Ovary (tissue), 10 donors: ENCODE measurements at places on chromosomes 6 and 20.

DNA sequence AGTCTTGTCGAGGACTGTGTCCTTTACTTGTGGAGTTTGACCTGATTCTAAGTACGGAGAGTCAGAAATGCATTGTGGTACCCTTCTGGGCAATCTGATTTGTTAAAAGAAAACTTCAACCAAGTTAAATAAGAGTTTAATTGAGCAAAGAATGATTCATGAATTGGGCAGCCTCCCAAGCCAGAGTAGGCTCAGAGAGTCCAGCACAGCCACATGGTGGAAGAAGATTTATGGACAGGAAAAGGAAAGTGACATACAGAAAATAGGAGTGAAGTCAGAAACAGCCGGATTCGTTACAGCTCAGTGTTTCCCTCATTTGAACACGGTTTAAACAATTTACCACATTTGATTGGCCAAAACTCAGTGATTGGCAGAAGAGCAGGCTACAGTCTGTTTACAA, 329.2 kb downstream of the DHX35 start:
- no peaks in the 10 kb centered on the region for H3K36me3 ChIP-seq
- H3K27me3 ChIP-seq: no peaks in the 10 kb centered on the region
- H3K27ac ChIP-seq: no peak overlapping the region
- no peak for DNase-seq
- H3K4me1 ChIP-seq: no peaks in the 10 kb centered on the region

- peaks cover 5% of the 10 kb centered on the region for H3K4me1 ChIP-seq
- H3K27me3 ChIP-seq: no peaks in the 10 kb centered on the region
- DNase-seq: peak; percentile 75
Observed at GRCh38 chr20:17570347-17571152, 675 bp downstream of the DSTN start.

- no peak overlapping the region for H3K27ac ChIP-seq
- no peaks in the 10 kb centered on the region for H3K27me3 ChIP-seq
- H3K36me3 ChIP-seq: no peaks in the 10 kb centered on the region
Observed at GRCh38 chr6:36345681-36346466, 9.2 kb upstream of the BNIP5 start.

DNA sequence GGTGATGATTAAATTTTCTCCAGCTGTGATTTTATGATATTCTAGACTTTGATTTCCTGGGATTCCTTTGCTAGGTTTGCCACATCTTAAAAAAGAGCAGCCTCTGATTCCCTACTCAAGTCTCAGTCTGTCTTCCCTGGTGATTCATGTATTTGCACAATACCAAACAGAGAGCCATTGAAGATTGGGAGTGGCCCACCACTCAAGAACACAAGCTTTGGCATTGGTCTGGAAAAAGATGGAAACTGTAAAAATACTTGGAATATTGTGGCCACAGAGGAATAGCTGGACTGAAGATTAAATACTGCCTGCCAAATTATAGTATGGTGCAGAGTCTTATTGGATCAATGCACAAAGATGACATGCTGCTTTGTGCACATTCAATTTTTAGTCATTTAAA, 32.9 kb downstream of the PTCHD4 start:
- H3K36me3 ChIP-seq: no peaks in the 10 kb centered on the region
- H3K27ac ChIP-seq: no peak overlapping the region
- no peaks in the 10 kb centered on the region for H3K4me1 ChIP-seq
- H3K27me3 ChIP-seq: no peaks in the 10 kb centered on the region

DNA sequence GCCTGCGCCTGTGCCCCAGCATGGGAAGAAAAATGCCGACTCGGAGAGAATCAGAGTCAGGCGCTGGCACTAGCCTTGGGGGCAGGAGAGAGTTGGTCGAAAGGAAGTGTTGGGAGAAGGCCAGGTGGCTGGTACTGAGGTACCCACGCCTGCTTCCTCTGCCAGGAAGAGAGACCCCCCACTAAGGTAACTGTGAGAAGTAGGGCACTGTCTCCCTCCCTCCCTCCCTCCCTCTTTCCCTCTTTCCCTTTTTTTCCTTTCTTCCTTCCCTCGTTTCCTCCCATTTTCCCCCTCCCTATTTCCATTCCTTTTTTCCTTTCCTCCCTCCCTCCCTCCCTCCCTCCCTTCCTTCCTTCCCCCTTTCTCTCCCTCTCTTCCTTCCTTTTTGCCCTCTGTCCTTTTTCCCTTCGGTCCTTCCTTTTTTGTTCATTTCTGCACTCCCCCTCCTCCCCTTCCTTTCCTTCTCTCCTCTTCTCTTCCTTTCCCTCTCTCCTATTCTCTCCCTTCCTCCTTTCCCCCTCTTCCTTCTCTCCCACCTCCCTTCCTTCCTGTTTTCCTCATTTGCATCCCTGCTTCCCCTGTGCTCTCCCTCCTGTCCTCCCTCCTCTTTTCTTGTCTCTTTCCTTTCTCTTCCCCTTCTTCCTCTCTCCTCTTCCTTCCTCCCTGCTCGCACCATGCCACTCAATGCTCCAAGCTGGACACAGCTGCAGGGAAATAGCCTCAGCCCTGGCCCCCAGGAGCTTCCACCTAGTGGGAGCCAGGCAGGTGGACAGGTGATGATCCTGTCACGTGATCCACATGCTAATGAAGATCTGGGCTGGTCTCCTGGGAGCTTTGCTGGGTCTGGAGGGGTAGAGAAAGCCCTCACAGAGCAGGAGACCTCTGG, 148.0 kb downstream of the DHX35 start:
- no peak overlapping the region for H3K27ac ChIP-seq
- no peak for DNase-seq
- no peaks in the 10 kb centered on the region for H3K4me1 ChIP-seq
- no peaks in the 10 kb centered on the region for H3K36me3 ChIP-seq
- H3K4me3 ChIP-seq: no peak overlapping the region

DNA sequence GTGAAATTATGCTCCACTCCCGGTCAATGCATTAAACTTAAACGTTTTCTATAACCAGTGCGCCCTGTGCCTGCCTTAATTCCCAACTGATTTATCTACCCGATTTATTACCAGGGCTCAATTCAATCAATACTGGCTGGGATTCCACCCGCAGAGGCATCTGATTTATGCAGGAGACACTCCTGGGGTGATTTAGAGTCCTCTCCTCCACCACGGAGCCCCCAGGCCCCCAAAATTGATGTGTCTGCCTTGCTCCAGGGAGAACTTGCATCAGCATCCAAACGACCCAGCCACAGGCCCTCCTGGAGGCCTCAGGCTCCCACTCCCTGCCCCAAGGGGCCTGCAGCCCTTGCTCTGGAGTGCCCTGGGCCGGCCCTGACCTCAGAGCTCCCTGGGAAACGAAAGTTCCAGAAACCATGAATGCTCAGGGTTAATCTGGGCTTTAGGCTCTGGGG, 29.5 kb downstream of the ANKRD60 start:
- H3K4me1 ChIP-seq: no peaks in the 10 kb centered on the region
- H3K27ac ChIP-seq: no peak overlapping the region
- H3K4me3 ChIP-seq: no peak overlapping the region

DNA sequence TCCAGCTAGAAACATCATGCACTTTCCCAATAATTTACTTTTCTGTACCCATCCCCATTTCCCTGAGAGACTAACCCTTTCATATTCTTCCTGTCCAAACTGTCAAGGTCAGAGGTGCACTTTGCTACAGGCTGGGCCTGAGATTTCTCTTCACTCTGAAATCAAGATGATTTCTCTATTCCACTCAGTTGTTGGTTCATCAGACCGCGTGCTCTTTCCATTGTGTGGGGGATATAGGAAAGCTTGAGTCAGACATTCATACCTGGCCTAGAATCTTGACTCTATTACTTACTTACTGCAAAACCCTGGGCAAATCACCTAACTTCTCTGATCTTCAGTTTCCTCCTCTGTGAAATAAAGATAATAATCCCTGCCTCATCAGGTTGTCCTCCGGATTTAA, 4.7 kb upstream of the ZDHHC14 start:
- no peak for DNase-seq
- H3K4me1 ChIP-seq: no peaks in the 10 kb centered on the region
- no peak overlapping the region for H3K4me3 ChIP-seq
- no peaks in the 10 kb centered on the region for H3K27me3 ChIP-seq
- H3K27ac ChIP-seq: no peak overlapping the region

DNA sequence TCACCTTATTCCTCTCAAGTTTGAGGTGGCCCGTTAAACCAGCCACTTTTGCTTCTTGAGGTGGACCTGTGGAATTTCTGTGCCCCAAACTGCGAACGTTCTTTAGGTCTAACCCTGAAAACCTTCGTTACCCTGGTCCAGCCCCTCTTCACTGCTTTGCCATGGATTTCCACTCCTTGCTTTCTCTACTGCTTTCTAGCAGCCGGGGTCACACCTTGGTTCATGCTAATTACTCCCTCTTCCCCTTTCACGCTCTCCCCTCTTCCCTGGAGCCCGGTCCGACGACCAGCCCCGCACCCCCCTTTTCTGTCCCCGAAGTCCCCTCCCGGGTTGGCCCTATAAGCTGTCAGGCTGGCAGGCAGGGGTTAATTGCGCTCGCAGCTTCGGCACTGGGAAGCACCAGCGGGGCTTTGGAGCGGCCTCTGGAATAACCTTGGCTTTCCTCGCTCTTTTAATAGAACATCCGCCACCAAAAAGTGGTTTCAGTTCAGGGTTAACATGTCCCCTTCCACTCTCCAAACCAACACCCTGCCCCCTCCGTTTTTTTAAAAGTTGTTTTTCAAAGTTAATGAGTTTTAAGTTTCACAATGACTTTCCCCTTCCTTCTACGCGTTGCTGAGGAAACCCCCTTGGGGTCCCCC, 1.4 kb upstream of the HIVEP1 start:
- H3K4me3 ChIP-seq: peak overlapping the region; percentile 71
- no peaks in the 10 kb centered on the region for H3K27me3 ChIP-seq
- H3K36me3 ChIP-seq: no peaks in the 10 kb centered on the region
- H3K4me1 ChIP-seq: peaks cover 2% of the 10 kb centered on the region

GRCh38 chr20:63957004-63957689, 931 bp upstream of the UCKL1 start:
- H3K36me3 ChIP-seq: no peaks in the 10 kb centered on the region
- H3K4me1 ChIP-seq: peaks cover 26% of the 10 kb centered on the region
- peak; percentile 80 for DNase-seq
- H3K4me3 ChIP-seq: peak overlapping the region; percentile 58

GRCh38 chr6:27059621-27060425, 187.7 kb upstream of the PRSS16 start:
- H3K27me3 ChIP-seq: no peaks in the 10 kb centered on the region
- H3K4me3 ChIP-seq: no peak overlapping the region
- H3K27ac ChIP-seq: no peak overlapping the region
- H3K36me3 ChIP-seq: no peaks in the 10 kb centered on the region

DNA sequence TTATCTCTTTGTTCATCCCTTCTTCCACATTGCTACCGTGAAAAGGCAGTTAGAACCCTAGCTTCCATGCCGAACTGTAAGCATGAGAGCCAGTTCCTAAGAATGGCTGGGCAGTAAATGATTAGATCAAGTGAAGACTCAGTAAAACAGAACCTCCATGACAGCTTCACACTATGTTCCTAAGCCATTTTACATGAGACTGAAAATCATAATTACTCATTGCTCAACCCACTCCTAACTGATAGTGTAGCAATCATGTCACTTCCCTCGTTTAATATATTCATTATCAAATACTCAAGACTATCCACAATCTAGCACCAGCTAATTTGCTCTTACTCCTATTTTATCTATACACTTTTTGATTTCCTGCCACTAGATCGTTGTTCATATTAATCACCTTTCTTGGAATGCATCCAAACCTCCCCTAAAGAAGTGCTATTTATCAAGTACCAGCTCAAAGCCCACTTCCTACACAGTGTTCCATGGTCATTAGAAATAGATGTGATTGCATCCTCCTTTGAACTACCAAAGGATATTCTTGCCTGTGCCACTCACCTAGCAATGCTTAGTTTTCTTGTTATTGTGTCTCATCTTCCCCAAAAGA, 6.0 kb downstream of the TMEM30A start:
- H3K27ac ChIP-seq: no peak overlapping the region
- H3K4me1 ChIP-seq: peaks cover 11% of the 10 kb centered on the region
- DNase-seq: no peak
- H3K36me3 ChIP-seq: no peaks in the 10 kb centered on the region
- no peak overlapping the region for H3K4me3 ChIP-seq

DNA sequence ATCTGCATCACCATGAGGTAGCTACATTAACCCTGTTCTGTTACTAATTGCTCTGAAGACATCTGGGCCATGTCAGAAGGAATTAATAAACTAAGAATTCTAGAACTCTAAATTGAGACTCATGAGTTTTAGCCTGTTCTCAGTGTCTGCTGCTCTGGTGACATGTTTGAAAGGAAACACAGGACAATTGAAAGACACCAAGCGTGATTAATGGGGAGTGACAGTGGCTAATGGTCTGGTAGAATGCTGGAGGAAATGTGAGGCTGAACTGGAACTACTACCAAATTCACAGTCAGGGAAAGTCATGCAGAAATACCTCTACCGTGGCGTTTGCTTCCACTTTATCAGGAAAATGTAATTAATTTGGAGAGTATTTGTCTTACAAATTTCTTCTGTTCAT, 140.0 kb downstream of the TBC1D7 start:
- no peak overlapping the region for H3K4me3 ChIP-seq
- H3K27me3 ChIP-seq: no peaks in the 10 kb centered on the region
- no peaks in the 10 kb centered on the region for H3K4me1 ChIP-seq
- H3K36me3 ChIP-seq: no peaks in the 10 kb centered on the region
- DNase-seq: no peak
- no peak overlapping the region for H3K27ac ChIP-seq

DNA sequence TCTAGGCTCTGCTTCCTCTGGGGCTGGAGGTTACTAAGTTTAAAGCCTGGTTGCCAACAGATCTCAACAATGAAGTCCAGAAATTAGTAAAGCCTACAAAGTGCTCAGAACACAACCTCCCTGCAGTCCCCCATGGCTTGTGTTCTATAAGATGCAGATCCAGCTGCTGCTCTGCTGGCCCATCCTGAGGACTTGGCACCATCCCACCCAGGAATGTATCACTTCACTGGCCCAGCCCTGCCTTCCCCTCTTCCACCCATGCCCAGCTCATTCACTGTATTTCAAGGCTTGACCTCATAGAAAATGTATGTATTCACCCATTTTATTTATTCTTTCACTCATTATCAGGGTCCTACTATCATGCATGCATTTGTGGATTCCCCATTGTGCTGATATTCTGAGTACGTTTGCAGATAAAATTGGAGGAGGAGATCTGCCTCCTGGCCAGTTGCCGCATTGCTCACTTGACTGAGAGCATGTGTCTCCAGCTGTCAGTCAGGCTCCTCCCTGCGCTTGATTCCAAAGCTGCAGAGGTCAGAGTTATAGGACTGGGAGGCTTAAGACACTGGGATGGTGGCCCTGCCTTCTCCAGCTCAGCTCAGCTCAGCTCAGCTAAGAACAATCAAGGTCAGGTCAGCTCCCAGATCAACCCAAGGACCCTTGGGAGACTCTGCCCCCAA, 104.8 kb downstream of the MAFB start:
- H3K27me3 ChIP-seq: no peaks in the 10 kb centered on the region
- DNase-seq: no peak
- H3K4me3 ChIP-seq: no peak overlapping the region
- H3K4me1 ChIP-seq: no peaks in the 10 kb centered on the region
- no peaks in the 10 kb centered on the region for H3K36me3 ChIP-seq
- H3K27ac ChIP-seq: no peak overlapping the region
